ENCODE measurements at places on chromosomes 5 and 9. TPM values are rescaled to one million over a fixed set of nuclear protein-coding genes. Genes with fewer than 3 reads are reported as not detected.

The AFAP1L1 gene
- total RNA-seq, result 19.0 TPM

The IFNK gene
- total RNA-seq, result not detected

The TMEM215 gene
- total RNA-seq, result not detected

The SLC6A7 gene
- not detected for total RNA-seq

The GRM6 gene
- total RNA-seq, result not detected

The C5orf58 gene
- not detected for total RNA-seq

The GAS1 gene
- 1.7 TPM for total RNA-seq

The GFPT2 gene
- not detected for total RNA-seq

The CD72 gene
- 1.7 TPM for total RNA-seq

The CDC20B gene
- not detected for total RNA-seq

The KLF4 gene
- total RNA-seq, result 20.5 TPM

The CDKN2B-AS1 gene
- total RNA-seq, result 1.8 TPM

Data from mammary epithelial cell (primary cell).